GM03348 (cell line): ENCODE measurements at places on chromosomes 12 and 14.

DNA sequence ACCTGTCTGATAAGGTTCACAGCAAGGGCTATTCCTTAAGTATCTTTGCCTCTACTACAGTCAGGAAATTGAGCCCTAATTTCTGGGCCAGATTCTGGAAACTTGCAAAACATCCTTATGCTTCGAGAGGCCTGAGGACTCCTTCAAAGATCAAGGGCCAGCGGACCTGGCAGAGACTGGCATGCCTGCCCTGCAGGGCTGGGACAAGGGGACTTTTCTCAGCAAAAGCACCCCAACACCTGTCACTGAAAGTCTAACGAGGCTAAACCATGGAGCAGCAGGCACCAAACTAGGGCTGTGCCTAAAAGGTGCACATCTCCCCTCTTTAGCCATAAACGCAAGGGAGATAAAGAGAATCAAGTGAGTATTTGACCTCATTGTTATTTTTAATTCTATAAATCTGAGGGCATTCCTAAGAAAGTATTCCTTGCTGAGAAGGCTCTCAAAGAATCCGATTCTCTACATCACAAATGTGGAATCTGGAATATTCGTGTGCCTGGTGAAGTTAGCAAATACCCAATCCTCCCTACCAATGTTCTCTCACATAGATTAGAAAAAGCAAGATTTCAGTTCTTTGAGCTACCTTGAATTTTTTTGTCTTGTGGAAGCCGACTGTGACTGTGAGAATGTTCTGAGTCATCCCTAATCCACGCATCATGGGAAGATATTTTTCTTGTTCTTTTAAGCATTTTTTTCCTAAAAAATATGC is 328.2 kb upstream of the NOVA1 start:
- DNase-seq: no peak

DNA sequence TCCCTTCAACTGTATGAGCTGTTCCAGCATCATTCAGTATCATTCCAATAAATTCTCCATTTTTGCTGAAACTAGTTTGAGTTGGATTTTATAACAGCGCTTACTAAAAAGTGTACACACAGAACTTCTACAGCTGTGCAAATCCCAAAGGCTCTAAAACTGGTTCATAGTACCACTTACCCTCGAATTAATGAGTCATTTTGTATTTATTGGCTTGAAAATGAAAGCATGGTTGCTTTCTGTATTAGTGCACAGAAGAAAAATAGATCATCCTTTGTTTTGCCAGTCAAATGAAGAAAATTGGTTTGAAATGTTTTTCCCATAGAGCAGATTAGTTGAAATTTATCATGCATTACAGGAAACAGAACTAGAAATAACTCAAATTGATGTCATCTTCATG is 268.3 kb upstream of the CPNE8 start:
- no peak for DNase-seq

GRCh38 chr12:113528606-113529293 is 57.1 kb upstream of the LHX5 start:
- DNase-seq: no peak

DNA sequence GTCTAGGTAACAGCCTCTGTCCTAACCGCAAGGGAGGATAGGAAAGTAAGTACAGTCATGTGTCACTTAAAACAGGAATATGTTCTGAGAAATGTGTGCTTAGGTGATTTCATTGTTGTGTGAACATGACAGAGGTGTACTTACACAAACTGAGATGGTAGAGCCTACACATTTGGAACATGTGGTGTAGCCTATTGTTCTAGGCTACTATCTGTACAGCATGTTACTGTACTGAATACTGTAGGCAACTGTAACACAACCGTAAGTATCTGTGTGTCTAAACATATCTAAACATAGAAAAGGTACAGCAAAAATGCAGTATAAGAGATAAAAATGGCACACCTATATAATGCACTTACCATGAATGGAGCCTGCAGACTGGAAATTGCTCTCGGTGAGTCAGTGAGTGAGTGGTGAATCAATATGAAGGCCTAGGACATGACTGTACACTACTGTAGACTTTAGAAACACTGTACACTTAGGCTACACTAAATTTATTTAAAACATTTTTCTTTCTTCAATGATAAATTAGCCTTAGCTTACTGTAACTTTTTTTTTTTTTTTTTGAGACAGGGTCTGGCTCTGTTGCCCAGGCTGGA is 13.2 kb upstream of the MDM2 start:
- no peak for DNase-seq

GRCh38 chr14:79809849-79810612 is 401.3 kb downstream of the DIO2 start:
- DNase-seq: peak; percentile 6

- peak; percentile 39 for DNase-seq
Observed at GRCh38 chr12:47032644-47033043, 46.8 kb upstream of the PCED1B start.

DNA sequence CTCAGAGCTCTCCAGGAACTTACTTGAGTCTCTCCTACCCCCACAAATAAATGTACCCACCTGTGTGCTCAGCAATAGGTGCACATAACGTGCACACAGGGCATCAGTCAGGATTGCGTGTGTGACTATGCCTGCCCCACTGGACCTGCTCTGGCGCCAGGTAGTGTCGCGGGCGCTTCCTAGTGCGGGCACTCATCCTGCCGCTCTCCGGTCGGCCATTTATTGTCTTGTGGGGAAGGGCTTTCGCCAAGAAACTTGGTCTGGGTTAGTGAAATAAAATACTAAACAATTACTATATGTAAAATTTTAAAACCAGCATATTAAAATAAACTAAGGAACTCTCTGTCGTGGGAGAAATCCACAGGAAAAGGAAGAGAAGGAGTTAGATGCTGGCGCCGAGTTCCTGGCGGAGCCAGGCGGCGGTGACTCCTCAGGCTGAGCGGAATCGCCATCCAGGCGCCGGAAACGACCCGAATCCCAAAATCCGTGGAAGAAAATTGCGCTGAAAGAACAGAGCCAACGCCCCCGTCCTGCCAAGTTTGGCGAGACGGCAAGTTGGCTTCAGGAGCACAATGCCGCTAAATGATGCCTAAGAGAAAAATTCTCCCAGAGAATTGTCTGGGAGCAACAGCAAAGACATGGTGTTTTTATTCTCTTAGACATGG is 7.9 kb upstream of the HOXC13 start:
- no peak for DNase-seq

- DNase-seq: peak; percentile 86
Observed at GRCh38 chr14:91323671-91324605, 79.4 kb upstream of the GPR68 start.

DNA sequence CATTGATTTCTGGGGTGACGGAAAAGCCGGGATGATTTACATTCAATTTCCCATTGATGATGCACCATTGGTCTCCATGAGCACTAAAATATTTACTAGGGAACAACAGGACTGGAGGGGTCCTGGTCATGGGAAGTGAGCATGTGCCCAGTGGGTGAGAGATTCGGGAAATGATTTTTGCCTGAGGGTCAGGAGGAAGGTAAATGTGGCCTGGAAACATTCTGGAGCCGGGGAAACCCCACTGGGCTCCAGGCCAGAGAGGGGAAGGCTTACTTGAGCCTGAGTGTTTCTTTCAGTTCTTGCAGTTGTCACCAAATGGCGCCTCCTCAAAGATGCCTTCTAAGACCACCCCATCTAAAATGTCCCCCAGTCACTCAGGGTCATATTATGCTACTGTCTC is 532.3 kb upstream of the TBX3 start:
- DNase-seq: no peak

DNA sequence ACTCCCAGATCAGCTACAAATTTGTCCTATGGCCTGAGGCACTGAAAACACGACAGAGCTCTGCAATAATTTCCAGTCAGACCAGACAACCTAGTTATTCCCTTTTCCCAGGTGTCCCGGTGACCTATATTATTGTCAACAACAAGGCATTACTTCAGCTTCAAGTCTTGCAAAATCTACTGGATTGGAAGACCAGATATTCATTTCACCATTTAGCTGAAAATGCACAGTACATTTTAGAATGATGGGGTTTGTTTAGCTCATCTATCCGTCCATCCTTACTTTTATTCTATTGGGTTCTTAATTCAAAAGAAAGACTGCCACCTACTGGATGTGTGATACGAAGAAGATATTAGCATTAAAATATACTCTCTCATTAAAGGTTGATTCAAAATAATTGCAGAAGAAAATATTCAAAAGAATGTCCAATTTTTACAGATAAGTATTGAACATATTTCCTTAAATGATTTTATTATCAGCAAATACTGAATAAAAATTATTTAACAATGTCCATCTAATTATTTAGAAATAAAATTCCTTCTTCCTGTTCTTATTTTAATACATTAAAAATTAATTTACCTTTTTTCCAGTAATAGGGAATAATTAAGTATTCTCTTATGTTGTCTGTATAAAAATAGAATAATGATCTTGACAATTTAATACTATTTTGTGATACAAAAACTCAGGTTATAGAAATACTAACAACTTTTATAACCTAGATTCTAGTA is 244.9 kb upstream of the LRIG3 start:
- peak; percentile 37 for DNase-seq

DNA sequence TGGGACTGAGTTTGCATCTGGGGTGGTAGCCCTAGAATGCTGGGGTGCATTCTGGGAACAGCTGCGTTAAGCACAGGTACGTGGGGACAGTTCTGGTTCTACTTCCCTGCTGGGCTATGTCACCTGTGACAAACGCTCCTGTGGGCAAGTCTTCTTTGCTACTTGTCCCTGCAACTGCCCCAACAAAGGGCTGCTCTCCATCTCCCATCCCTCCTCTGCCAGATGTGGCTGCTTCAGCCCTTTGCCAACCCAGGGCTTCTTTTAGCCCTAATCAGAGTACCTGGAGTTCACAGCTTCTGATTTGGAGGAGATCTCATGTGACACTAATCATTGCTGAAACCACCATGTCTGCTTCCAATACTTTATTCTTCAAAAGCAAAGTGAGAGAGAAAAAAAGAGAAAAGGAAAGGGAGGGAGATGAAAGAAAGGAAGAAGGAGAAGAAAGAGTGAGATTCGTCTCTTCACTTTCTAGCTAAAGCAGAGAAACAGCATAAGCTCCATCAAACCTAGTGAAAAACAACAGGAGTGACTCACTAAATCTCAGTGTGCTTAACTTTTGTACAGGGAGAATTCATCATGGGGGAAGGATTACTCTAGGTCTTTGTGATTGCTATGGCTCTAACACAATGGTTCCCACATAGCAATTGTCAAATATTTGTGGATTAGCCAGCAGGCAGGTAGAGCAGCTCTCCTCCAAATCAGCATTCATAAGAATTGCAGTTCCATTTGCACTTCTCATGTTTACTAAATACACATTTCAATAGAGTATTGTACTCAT is 174.8 kb downstream of the LRIG3 start:
- peak; percentile 5 for DNase-seq

DNA sequence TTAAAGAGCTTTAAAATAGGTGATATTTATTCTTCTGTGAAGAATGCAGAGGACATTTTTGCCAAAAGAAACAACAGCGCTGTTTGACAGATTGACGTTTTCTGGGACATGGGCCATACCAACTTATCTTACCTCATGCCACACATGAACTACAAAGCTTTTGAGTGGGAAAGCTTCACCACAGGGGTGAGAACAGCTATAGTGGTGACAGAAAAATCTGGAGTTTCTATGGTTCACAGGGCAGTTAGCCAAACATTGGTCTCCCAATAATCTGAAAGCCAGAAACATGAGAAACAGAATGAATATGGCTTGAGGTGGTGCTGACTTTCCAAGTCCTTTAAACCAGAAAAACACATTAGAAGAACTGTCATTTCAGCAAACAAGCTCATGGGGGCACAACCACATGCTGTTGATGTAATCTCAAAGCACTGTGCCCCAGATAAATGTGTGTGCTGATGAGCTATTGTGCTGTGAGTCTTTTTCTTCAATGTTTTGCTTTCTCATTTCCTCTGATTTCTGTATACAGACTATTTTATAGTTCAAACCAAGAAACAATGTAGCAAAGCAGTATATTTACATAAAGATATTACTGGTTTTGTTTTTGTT is 905.4 kb downstream of the SLC16A7 start:
- DNase-seq: peak; percentile 5

- no peak for DNase-seq
Observed at GRCh38 chr12:97748298-97748697, 285.7 kb downstream of the RMST start.
